ENCODE measurements at places on chromosomes 16 and 17.

DNA sequence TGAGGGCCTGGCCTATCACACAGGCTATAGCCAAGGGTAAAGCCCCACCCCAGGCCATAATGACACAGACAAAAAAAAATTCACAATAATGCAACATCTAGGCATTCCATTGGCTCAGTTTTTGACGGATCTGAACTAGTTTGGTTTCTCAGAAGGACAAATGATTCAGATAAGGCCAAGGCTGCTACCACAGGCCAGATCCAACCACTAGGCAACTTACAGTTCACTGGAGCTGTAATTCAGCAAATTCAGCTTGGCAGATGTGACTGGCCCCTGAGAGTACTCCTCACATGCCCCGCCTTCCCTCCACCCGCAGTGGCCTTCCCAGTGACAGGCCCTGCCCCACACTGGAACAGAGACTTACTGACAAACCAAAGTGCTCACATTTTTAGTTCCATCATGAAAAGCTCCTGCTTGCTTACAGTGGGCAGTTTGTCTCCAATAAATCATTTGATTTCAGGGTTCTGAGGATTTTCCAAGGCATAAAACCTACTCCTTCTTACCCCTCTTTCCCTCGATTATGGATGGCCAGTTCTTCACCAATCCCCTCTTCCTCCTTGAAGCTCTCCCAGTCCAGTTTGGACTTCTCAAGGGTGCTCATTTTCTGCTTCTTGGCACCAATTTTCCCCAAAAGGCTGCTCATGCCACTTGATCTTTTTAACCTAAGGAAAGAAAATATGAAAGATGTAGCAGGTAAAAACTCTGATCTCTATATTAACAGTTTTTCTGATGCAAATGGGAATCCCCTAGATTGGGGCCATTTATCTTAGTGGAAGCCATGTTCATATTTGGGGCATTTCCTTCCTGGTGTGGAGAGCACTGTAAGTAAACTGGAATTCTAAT, 53.3 kb upstream of the BCAR1 start:
- no peak for ATAC-seq

GRCh38 chr17:28726226-28726626, at the start of gene TLCD1:
TLCD1 (minus strand) TSS chr17:28726233; CDS start chr17:28726097, 136 bp downstream.
- ATAC-seq: peak; percentile 59

- no peak for ATAC-seq
Observed at GRCh38 chr17:77484111-77484510, 343.3 kb downstream of the SEC14L1 start.

DNA sequence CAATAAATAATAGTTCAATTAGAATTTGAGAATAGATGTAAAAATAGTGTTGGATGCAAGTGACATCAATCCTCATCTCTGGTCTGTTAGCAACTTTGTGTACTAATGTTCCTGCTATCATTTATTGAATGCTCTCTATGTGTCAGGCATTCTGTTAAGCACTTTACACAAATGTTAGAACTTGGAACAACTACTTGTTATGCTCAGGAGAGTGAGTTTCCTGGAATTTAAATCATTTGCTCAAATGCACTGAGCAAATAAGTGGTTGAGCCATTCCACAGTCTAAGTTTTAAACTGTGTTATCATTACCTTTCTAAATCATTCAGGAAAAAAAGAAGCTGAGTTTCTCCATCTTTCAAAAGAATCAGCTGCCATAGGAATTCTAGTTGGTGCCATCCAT, 1327.3 kb upstream of the GOT2 start:
- ATAC-seq: no peak

DNA sequence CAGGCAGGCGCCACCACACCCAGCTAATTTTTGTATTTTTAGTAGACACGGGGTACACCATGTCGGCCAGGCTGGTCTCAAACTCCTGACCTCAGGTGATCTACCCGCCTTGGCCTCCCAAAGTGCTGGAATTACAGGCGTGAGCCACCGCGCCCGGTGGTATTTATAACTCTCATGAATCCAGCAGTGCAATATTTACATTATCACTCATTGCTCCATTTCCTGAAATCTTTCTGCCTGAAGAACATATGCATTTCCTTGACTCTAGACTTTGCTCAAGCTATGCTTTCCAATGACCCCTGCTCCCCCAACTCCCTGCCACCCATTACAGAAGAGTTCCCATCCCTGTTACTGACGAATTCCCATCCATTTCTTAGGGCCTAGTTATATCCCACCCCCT, 19.7 kb upstream of the NDUFAB1 start:
- no peak for ATAC-seq

GRCh38 chr16:58831386-58831785, 97.3 kb upstream of the GOT2 start:
- no peak for ATAC-seq

- no peak for ATAC-seq
Observed at GRCh38 chr17:50565402-50566350, 5.2 kb downstream of the CACNA1G start.

GRCh38 chr16:56844056-56844455, 21.0 kb upstream of the SLC12A3 start:
- ATAC-seq: no peak

DNA sequence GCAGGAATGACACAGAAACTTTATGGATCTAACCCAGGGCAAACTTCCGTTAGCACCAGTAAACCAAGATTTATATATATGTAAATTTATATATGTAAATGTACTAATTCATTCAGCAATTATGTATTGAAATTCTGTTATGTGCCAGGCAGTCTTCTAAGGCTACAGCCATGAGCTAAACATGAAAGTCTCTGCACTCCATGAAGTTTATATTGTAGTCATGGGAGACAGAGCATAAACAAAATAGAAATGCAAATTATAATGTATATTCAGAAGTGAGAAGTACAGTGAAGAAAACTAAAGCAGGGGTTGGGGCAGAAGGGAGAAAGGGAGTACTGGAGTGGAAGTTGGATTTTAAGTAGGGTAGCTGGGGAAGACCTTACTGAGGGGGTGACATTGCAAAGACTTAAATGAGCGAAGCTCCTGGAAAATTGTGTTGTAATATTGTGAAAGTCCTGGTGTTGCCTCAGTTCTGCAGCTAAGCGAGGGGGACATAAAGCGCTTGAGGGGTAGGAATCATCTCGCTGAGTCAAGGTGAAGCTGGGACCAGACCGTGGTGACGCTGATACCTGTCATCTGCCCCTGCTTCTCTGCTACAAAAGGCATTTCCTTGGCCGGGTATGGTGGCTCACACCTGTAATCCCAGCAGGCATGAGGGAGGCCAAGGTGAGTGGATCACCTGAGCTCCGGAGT, 64.8 kb downstream of the YPEL2 start:
- ATAC-seq: no peak

DNA sequence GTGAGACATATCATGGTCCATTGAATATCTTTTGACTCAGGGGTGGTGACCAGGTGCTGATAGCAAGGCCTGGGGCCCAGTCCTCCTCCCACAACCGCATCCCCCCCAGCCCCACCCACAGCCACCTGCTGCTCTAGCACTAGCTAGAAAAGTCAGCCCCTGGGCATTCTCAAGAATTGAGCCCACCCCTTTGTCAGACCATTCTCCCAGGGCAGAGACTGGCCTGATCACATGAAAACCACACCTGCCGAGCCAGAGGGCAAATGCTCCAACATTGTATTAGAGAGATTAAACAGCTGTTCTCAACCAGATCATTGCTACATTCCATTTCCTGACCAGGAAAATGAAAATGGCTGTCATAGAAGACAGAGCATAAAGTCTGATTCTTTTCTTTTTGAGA, 62.4 kb downstream of the RAB11FIP4 start:
- no peak for ATAC-seq
